ENCODE measurements at places on chromosomes 1 and 21. TPM values are rescaled to one million over a fixed set of nuclear protein-coding genes. Genes with fewer than 3 reads are reported as not detected.

The ALDH4A1 gene
- 11.5 TPM for total RNA-seq

The SYDE2 gene
- total RNA-seq = 42.4 TPM

The NCAM2 gene
- total RNA-seq = 34.0 TPM

The HAPLN2 gene
- 1.2 TPM for total RNA-seq

The SPRR2F gene
- 54.4 TPM for total RNA-seq

The SPATA21 gene
- total RNA-seq = not detected

The IER5 gene
- 13.4 TPM for total RNA-seq

The CFHR5 gene
- total RNA-seq = not detected

The VAMP4 gene
- total RNA-seq = 8.5 TPM

The PAQR6 gene
- 30.1 TPM for total RNA-seq

The SELENOF gene
- total RNA-seq = 148 TPM

The WDR64 gene
- total RNA-seq = not detected

The SLC26A9 gene
- not detected for total RNA-seq

The PPFIA4 gene
- 35.3 TPM for total RNA-seq

The SLAMF6 gene
- total RNA-seq = not detected

The USP1 gene
- total RNA-seq = 25.1 TPM

The ANKRD65 gene
- total RNA-seq = 10.9 TPM

The EXO5 gene
- 16.5 TPM for total RNA-seq

The OTUD3 gene
- 22.3 TPM for total RNA-seq

The LMO4 gene
- 96.9 TPM for total RNA-seq

The ADAM30 gene
- total RNA-seq = not detected

The TMEM54 gene
- 47.7 TPM for total RNA-seq

The TDRD5 gene
- not detected for total RNA-seq

The SNX7 gene
- total RNA-seq = 16.1 TPM

The ASTN1 gene
- 4.0 TPM for total RNA-seq

The GPR153 gene
- total RNA-seq = 25.0 TPM

The KISS1 gene
- 0.34 TPM for total RNA-seq

The KRTAP10-7 gene
- total RNA-seq = not detected

The DYNLT5 gene
- 0.36 TPM for total RNA-seq

The OR2L2 gene
- 0.23 TPM for total RNA-seq

The CYYR1 gene
- total RNA-seq = 20.8 TPM

The GALE gene
- total RNA-seq = 22.5 TPM

The SMCP gene
- not detected for total RNA-seq
